Right renal pelvis (tissue), 4 donors: ENCODE measurements at places on chromosomes 6 and 20.
A peak's percentile ranks its signal among the peaks of the same experiment; 100 is the strongest.

- DNase-seq = no peak
Measured at GRCh38 chr20:58448958-58449357, 59.9 kb downstream of the VAPB start.

GRCh38 chr6:160400446-160400845, 52.3 kb downstream of the SLC22A3 start:
- DNase-seq = no peak

- no peak for DNase-seq
Measured at GRCh38 chr6:52115891-52116604, 28.6 kb upstream of the PKHD1 start.

- DNase-seq = no peak
Measured at GRCh38 chr6:16730738-16731477, 30.4 kb downstream of the ATXN1 start.

- no peak for DNase-seq
Measured at GRCh38 chr6:100057941-100058340, 63.9 kb upstream of the MCHR2 start.

DNA sequence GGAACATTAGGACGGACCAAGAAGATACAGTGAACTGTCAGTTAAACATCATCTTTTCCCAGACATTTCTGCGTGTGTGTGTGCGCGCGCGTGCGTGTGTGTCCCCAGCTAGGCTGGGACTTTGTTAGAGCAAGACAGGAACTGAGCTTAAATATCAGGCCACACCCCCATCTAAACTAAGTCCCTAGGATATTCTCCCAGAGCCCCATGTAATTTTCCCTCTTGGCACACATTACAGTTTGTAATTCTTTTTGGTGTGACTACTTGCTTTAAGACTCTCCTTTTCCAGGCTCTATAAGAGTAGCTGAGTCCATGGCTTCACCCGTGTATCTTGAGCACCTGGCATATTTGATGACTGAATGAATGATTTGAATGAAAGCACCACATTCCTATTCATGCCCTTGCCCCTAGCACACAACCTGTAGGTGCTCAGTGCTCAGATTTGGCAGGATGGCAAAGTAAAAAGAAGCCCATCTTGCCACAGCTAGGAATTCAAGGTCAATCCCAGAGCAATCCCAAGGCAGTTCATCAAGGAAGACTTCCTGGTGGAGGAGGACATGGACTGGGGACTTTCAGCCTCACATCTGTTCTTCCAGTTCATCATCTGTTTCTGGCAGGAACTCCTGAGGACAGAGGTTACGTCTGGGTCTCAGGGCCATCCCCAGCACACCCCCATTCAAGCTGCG, 69.2 kb downstream of the MRPL14 start:
- no peak for DNase-seq

DNA sequence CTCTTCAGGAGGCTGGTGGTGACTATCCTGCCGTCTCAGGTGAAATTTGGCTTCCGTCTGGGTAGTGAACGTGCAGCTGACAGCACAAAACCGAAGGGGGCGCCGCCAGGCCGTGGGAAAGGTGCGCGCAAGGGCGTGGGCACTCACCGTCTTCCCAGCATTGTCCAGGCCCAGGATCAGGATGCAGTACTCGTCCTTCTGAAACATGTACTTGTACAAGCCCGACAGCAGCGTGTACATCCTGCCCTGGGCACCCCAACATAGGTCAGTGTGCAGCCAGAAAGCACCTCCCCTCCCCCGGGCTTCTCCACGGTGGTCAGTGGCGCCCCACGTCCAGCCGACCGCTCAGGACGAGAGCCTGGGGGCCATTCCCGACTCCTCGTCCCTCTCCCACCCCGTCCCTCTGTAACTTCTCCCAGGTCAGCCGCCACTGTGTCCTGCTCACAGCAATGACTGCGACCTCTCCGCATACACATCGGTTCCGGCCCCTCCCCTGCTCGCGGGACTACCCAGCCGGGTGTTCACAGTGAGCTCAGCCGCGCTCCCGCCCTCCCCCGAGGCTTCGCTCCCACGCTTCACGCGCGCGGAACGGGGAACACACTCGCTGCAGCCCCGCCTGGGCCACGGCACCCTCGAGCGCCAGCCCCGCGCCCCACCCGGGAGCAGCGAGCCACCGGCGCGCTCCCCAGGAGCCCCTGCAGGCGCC, 771 bp downstream of the ARFRP1 start:
- DNase-seq = no peak

DNA sequence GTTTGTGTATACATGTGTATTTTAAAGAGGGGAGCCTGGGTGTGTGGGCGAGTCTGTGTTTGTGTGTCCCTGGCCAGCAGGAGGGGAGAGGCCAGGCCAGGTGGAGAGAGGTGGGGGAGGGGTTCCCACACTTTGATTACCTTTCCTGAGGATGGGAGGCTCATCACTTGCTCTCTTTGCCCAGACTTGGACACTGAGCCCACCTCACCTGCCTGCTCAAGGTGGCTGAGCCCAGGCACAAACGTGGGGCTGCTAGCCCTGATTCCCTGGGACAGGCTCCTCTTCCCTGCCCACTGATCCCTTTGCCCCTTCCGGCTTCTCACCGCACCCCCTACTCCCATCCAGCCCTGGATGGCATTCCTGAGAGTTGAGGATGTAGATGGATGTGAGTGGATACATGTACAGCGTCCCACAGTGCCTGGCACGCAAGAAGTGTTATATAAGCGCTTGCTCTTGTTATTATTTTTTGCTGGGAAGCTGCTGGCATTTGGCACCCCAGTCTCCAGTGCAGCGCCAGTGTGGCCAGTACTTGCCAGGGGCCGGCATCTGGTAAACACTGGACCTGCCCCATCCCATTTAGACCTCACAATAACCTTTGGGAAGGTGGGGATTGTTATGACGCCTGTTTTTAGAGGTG, 2.7 kb downstream of the CEBPB start:
- DNase-seq = no peak

DNA sequence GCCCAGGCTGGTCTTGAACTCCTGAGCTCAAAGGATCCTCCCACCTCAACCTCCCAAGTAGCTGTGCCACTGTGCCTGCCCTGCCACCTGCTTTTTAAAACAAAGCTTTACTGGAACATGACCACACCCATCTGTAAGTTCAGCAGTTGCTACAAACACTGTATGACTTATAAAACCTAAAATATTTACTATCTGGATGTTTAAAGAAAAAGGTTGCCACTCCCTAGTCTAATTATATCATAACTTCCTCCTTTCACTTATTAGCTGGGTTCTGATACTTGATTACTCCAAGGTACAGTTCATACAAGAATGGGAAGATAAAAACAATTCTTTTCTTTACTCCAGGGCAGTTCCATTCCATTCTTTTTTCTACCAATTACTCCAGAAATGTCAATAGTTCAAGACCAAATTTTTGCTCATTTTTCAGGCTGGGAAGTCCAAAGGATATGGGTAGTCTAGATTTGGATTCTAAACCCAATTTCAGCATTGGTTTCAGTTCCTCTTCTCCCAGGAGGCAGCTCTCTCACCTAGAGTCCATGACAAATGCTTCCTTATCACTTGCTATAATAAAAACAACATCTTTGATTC, 63.1 kb downstream of the SEC63 start:
- no peak for DNase-seq

- DNase-seq = no peak
Measured at GRCh38 chr6:56685994-56686393, 43.3 kb upstream of the DST start.

DNA sequence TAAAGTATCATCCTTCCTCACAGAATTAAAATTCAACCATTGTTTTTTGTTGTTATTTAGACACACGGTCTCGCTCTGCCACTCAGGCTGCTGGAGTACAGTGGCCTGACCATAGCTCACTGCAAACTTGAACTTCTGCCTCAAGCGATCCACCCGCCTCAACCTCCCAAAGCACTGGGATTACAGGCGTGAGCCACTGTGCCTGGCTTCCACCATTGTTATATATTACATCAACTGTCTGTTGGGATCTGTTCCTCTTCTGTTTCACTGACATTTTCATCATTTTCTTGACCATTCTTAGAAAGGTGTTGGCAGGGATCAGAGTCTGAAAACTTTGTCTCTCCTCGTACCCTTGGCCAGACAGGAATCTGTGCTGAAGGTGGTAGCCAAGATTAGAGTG, 21.3 kb upstream of the TULP1 start:
- no peak for DNase-seq

GRCh38 chr6:39938773-39939654, 4.8 kb upstream of the MOCS1 start:
- DNase-seq = no peak

DNA sequence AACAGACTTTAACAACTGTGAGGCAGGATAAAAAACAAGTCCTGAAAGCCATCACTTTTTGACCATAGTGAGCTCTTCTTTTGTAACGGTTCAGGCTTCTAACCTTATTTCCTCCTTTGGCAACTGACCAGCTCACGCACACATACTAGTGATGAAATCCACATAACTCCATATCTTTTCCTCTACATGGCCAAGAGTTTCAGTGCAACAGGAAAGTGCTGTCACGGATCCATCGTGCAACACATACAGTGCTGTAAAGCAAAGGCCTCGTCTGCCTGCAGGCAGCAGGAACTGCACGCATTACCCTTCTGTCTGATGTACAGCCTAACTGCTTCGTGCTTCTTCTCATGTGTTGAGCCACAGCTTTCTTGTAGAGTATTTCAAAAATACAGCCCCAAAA, 108.5 kb downstream of the EPM2A start:
- no peak for DNase-seq

GRCh38 chr20:25470045-25470444, 62.6 kb downstream of the GINS1 start:
- peak; percentile 18 for DNase-seq

- no peak for DNase-seq
Measured at GRCh38 chr6:150410906-150411305, 42.1 kb downstream of the IYD start.

- DNase-seq = no peak
Measured at GRCh38 chr6:83558975-83559374, 46.6 kb downstream of the PRSS35 start.

- DNase-seq = no peak
Measured at GRCh38 chr6:101994521-101994920, 601.0 kb downstream of the GRIK2 start.

DNA sequence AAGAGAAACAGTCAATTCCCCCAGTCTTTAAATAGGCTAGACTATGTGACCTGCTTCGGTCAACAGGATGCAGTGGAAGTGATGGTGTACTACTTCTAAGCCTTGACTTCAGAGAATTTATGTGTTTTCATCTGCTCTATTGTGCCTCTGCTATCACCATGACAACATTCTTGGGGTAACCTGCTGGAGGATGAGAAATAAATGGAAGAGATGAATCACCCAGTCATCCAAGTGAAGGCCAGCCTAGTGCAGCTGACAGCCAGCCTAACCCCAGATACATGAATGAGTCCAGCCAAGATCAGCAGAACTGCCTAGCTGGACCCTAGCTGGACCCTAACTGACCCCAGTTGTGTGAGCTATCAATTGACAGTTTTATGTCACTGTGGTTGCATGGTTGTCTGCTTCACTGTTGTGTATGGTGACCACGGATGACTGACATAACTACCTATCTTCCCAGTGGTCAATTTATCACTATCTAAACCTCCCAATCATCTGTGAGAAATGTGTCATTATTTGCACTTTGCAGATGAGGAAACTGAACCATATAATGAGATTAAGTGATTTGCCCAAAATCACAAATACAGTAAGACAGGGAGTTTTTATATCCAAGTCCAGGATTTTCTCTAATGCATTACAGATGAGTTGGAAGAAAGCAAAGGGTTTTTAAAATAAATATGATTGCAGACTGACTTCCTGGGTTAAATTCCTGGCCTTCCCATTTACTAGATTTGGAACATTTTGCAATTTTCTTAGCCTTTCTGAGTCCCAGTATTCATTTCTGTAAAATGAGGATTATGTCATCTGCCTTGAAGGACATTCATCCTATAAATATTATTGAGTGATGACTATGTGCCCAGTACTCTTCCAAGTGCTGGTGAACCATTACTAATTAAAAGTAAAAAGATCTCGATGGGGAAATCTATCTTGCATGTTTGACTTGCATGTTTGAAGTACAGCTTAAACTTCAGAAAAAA, 136.4 kb upstream of the PLCB4 start:
- DNase-seq = no peak

DNA sequence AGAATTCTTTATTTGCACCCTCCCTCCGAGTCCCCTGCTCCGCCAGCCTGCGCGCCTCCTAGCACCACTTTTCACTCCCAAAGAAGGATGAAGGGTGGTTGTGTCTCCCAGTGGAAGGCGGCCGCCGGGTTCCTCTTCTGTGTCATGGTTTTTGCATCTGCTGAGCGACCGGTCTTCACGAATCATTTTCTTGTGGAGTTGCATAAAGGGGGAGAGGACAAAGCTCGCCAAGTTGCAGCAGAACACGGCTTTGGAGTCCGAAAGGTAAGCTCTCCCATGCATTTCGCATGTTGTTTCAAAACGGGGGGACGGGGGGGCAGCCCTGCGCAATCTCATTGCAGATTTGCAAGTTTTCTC, 357 bp downstream of the PCSK2 start:
- no peak for DNase-seq

- DNase-seq = no peak
Measured at GRCh38 chr6:150751296-150751695, 114.2 kb upstream of the MTHFD1L start.

- DNase-seq = no peak
Measured at GRCh38 chr6:157143171-157143889, 180.0 kb downstream of the TMEM242 start.

DNA sequence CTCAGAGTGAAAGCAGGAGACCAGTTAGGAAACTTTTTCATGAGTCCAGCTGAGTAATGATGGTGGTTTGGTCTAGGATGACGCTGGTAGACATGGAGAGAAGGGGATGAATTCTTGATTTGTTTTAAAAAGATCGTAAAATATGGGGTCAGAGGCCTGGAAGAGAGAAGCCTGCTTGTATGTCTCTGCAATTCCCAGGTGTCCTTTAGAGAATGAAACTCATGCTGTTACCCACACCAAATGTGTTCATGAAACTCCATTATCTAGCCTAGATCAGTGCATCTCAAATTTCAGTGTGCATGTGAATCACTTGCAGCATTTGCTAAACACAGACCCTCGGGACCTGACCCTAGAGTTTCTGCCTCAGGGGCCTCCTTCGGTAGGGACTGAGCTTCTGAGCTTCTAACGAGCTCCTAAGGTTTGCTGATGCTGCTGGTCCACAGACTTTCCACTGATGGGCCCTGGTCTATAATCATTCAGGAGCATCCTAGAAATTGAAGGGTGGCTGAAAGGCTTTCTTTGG, 302.0 kb upstream of the PLCB4 start:
- DNase-seq = no peak

DNA sequence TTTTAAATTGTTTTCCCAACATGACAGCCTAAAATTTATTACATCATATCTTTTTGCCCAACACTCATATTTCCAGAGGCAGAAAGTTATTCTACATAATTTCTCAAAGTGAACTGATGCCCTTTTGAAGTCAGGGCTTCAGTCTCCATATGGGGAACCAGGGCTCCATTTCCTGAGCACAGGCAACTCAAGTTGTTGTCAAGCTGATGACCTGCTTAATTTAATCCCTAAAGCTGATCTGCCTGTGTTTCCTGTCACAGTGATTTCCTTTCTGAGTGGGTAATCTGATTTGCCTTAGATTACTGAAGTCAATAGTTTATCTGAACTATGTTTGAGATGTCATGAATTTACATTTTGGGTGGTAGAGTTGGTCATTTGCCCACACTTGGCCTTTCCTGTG, 932.1 kb upstream of the MANEA start:
- no peak for DNase-seq
